ENCODE measurements at places on chromosomes 13 and 19. TPM values are rescaled to one million over a fixed set of nuclear protein-coding genes. Genes with fewer than 3 reads are reported as not detected.

DNA sequence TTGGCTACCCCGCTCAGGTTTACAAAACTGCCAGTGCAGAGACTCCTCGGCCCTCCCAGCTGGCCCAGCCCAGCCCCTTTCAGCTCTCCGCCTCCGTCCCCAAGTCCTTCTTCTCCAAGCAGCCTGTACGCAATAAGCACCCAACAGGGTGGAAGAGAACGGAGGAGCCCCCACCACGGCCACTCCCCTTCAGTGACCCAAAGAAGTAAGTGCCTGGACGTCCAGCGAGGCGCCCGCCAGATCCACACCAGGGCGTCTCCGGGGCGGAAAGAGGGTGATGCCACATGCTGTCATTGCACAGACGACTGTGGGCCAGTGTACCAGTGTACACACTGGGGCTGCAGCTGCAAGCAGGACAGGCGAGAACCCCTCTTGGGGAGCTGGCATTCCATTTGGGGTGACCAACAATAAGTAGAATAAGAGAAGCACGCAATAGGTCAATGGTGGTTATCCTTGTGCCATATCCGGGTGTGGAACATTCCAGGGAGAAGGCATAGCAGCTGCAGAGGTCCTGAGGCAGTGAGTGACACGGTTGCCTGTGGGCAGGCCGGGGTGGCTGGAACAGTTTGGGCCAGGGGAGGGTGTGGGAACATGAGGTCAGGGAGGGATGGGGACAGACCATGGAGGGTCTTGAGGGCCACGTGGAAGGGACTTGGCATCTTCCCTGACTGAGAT, 41.3 kb downstream of the DPF1 start:
- H3K4me3 ChIP-seq = no peak overlapping the region
- no peak overlapping the region for H3K27ac ChIP-seq
- H3K4me1 ChIP-seq = peaks cover 4% of the 10 kb centered on the region
- DNase-seq = no peak
- H3K27me3 ChIP-seq = no peaks in the 10 kb centered on the region

- peaks cover 24% of the 10 kb centered on the region for H3K4me1 ChIP-seq
- H3K4me3 ChIP-seq = no peak overlapping the region
- DNase-seq = no peak
- H3K27ac ChIP-seq = no peak overlapping the region
- H3K36me3 ChIP-seq = peaks cover 11% of the 10 kb centered on the region
Measured at GRCh38 chr19:12786141-12786870, 5.0 kb upstream of the JUNB start.

Gene POU4F1
- total RNA-seq = not detected

Gene B3GNT8
- not detected for total RNA-seq

Gene NCAN
- total RNA-seq = not detected

DNA sequence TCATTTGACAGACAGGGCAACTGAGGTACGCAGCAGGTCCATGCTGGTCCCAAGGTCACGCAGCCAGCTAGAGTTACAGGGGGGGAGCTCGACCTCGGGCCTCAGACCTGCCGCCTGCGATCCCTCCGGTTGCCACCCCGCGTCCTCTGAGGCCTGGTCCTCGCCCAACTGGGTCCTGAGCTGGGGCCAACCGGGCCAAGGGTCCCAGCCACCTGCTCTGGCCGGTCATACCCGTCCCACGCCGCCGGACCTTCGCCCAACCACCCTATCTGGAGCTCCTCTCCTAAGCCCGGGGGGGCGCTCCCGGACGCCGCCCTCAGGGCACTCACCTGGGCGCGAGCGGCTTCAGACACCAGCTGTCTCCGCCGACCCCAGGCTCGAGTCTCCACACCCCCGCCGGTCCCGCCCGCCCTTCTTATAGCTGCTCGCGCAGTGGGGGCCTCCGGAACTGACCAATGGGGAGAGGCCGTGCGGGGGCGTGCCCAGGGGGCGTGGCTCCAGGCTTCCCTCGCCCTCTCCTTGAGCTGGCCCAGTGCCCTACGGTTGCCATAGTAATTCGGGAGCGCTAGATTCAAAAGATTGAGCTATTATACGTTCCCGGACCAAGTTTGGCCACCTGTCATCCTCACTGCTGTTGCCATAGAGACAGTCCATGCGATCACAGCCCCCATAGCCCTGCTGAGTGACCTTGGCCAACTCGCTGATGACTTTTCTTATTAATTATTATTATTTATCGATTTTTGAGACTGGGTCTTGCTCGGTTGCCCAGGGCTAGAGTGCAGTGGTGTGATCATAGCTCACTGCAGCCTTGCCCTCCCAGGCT, at the start of gene PLIN5:
Gene PLIN5 (minus strand): TSS at position 389 of the 823 bp plus-strand sequence. CDS start 1,150 bp downstream, outside the sequence.
- no peaks in the 10 kb centered on the region for H3K36me3 ChIP-seq
- peak; percentile 32 for DNase-seq
- no peaks in the 10 kb centered on the region for H3K4me1 ChIP-seq
- H3K4me3 ChIP-seq = no peak within 1 kb of the TSS

DNA sequence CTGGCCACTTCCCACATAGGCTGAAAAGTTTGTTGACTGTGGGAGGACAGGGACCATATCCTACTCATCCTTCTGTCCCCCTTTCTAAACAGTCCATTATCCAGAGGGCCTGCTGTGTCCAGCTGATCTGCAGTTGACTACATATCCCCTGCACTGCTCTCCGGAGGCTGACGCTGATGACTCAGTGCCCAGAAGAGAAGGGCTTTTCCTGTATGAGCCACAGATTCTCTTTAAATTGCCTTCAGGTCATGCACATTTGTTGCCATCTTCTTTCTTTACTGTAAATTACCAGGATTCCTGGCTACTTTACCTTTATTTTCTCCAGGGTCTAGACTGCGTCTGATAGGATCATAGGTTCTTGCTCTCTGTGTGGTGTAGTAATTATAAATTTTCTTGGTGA, 125.2 kb downstream of the LACC1 start:
- peaks cover 5% of the 10 kb centered on the region for H3K4me1 ChIP-seq
- no peaks in the 10 kb centered on the region for H3K27me3 ChIP-seq
- no peak overlapping the region for H3K27ac ChIP-seq

DNA sequence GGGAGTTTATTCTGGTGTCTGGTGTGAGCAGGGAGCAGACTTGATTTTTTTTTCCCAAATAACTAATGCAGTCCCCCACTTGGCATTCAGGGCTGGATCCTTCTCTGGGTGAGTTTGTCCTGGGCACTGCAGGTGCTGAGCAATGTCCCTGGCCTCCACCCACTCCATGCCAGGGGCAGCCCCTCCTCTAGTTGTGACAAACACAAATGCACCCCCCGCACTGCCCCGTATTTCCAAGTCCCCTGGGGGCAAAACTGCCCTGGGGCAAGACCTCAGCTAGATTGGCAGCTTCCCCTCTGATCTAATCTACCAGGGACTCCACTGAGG, 6.4 kb downstream of the MOB3A start:
- H3K36me3 ChIP-seq = peaks cover 33% of the 10 kb centered on the region
- peak overlapping the region; percentile 85 for H3K27ac ChIP-seq
- peak overlapping the region; percentile 62 for H3K4me3 ChIP-seq
- H3K27me3 ChIP-seq = no peaks in the 10 kb centered on the region
- peak; percentile 37 for DNase-seq

GRCh38 chr13:112576191-112576590, 11.8 kb downstream of the TUBGCP3 start:
- H3K27me3 ChIP-seq = no peaks in the 10 kb centered on the region
- H3K27ac ChIP-seq = no peak overlapping the region
- no peak for DNase-seq

DNA sequence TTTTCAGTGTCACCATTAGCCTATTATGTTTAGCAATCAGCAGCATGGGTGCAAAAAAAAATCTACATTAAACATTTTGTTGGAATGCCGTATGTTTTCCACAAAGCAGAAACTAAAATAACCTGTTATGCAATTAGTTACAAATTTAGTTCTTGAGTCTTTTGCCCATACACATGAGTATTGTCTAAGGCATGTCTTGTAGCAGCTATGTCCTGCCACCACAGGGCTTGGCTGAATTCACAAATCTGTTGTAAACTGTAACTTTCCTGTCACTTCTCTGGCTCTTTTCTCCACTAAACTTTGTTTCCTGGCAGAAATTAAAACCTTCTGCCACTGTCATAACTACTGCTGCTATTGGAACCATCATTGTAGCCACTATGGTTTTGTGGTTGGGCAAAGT, 277.9 kb upstream of the SPRY2 start:
- H3K36me3 ChIP-seq = no peaks in the 10 kb centered on the region
- H3K27ac ChIP-seq = no peak overlapping the region
- peaks cover 5% of the 10 kb centered on the region for H3K4me1 ChIP-seq

- no peak for DNase-seq
- no peak overlapping the region for H3K4me3 ChIP-seq
- H3K27me3 ChIP-seq = no peaks in the 10 kb centered on the region
- H3K36me3 ChIP-seq = no peaks in the 10 kb centered on the region
- no peak overlapping the region for H3K27ac ChIP-seq
Measured at GRCh38 chr19:44615863-44616247, 2.5 kb downstream of the IGSF23 start.

- H3K4me1 ChIP-seq = no peaks in the 10 kb centered on the region
- peak overlapping the region; percentile 65 for H3K27ac ChIP-seq
- H3K27me3 ChIP-seq = no peaks in the 10 kb centered on the region
- no peak overlapping the region for H3K4me3 ChIP-seq
- no peak for DNase-seq
- H3K36me3 ChIP-seq = peaks cover 9% of the 10 kb centered on the region
Measured at GRCh38 chr13:19622193-19622592, 11.3 kb upstream of the MPHOSPH8 start.

- no peak overlapping the region for H3K4me3 ChIP-seq
- H3K27me3 ChIP-seq = no peaks in the 10 kb centered on the region
- no peaks in the 10 kb centered on the region for H3K36me3 ChIP-seq
- peak; percentile 26 for DNase-seq
Measured at GRCh38 chr13:66446413-66446812, 783.7 kb downstream of the PCDH9 start.

DNA sequence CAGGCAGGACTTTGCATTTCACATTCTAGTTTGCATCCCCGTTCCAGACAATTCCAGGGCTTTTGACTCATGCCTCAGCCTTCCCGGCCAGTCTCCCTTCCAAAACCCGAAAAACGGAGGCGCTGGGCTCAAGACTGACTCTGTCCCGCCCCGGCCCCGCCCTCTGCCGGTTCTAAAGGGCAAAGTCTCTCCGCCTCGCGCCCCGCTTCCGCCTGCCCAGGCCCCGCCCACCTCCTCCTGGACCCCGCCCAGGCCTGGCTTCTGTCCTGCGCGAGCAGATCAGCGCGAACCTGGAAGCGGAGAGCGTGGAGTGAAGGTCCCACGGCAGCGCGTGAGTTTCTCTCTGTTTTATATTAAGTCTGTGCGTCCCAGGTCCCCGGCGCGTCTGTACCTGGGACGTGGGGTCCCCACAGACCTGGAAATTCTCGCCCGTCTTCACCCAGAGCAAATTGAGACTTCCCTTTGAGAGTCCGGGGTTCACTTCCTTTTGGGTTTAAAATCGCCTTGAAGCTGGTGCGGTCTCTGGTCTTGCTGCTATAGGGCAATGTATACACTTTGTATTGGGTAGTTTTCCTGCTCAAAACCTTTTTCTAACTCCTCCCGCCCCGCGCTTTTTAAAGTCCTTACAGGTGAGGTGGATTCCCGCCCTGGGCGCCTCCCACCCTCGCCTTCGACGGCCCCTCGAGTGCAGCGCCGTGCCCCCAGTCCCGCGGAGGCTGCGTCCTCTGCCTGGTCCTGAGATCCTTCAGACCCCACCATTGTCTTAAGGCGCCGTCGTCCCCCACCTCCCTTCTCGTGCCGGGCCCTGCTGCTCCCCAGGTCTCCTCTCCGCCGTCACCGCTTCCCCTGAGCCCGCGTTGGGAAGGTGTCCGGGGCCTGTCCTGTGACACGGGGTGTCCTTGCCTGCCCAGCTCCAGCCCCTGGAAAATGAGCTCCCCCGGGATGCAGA, 31.2 kb downstream of the ZNF701 start:
- H3K36me3 ChIP-seq = peaks cover 7% of the 10 kb centered on the region
- peak; percentile 93 for DNase-seq
- no peaks in the 10 kb centered on the region for H3K27me3 ChIP-seq

GRCh38 chr13:60329221-60329923, 67.6 kb upstream of the TDRD3 start:
- peak; percentile 53 for DNase-seq
- H3K27me3 ChIP-seq = peaks cover 29% of the 10 kb centered on the region
- no peak overlapping the region for H3K27ac ChIP-seq
- no peak overlapping the region for H3K4me3 ChIP-seq
- H3K36me3 ChIP-seq = no peaks in the 10 kb centered on the region
- H3K4me1 ChIP-seq = no peaks in the 10 kb centered on the region

DNA sequence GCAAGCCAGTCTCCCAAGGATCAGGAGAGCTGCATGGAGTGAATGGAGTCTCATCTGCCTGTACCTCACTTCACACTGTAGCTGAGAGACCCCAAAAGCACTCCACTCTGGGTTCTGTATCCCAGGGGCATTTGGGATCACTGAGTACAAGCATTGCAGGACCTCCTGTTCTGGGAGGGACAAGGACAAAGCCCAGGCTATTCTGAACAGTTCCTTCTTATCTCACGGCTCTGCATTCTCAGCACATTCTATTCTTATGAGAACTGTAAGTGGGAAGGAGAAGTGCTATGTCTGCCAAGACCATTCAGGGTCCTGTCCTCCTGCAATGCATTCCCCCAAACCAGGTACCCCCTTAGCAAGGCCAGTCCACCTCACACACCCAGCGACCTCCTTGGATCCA, 42.8 kb downstream of the RNF6 start:
- H3K27me3 ChIP-seq = no peaks in the 10 kb centered on the region
- no peaks in the 10 kb centered on the region for H3K4me1 ChIP-seq
- H3K27ac ChIP-seq = no peak overlapping the region
- H3K4me3 ChIP-seq = no peak overlapping the region
- H3K36me3 ChIP-seq = no peaks in the 10 kb centered on the region
- no peak for DNase-seq

DNA sequence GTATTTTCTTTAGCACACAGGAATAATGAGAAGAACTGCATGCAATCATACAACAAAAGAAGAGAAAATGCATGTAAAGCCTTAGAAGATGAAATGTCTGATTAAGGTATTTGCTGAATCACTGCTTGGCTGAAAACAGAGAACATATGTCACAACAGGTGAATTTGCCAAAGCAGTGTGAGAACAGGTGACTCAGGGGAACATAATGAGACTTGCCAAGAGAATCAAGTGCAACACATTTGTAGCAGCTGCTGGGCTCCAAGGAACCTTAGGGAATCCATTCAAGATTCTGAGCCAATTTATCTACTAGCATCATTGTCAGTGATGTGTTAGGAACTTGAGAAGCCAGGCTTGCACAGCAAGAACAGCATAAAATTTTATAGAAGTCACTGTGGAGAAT, 273.1 kb downstream of the PCDH20 start:
- no peaks in the 10 kb centered on the region for H3K27me3 ChIP-seq
- H3K36me3 ChIP-seq = no peaks in the 10 kb centered on the region
- peak; percentile 71 for DNase-seq
- H3K27ac ChIP-seq = no peak overlapping the region

Gene TIMM44
- 91.3 TPM for total RNA-seq

- DNase-seq = no peak
- no peaks in the 10 kb centered on the region for H3K27me3 ChIP-seq
- peaks cover 6% of the 10 kb centered on the region for H3K4me1 ChIP-seq
Measured at GRCh38 chr13:33828431-33829129, 10.6 kb downstream of the RFC3 start.

GRCh38 chr19:30135093-30135757, 193.2 kb downstream of the URI1 start:
- no peaks in the 10 kb centered on the region for H3K27me3 ChIP-seq
- H3K36me3 ChIP-seq = no peaks in the 10 kb centered on the region
- H3K27ac ChIP-seq = no peak overlapping the region
- H3K4me3 ChIP-seq = no peak overlapping the region
- H3K4me1 ChIP-seq = no peaks in the 10 kb centered on the region

GRCh38 chr13:38483623-38484022, 134.0 kb downstream of the UFM1 start:
- H3K4me1 ChIP-seq = no peaks in the 10 kb centered on the region
- no peaks in the 10 kb centered on the region for H3K36me3 ChIP-seq
- no peaks in the 10 kb centered on the region for H3K27me3 ChIP-seq
- DNase-seq = no peak
- no peak overlapping the region for H3K4me3 ChIP-seq

Gene EIF3K
- total RNA-seq = 342 TPM
